Cardiac septum (tissue), 1 donor: ENCODE measurements at places on chromosomes 3 and 15. TPM values are rescaled to one million over a fixed set of nuclear protein-coding genes. Genes with fewer than 3 reads are reported as not detected.

GRCh38 chr3:72328755-72329277, 519.4 kb downstream of the SHQ1 start:
- no peak for DNase-seq

- no peak for DNase-seq
Observed at GRCh38 chr3:62803276-62803675, 71.9 kb downstream of the CADPS start.

DNA sequence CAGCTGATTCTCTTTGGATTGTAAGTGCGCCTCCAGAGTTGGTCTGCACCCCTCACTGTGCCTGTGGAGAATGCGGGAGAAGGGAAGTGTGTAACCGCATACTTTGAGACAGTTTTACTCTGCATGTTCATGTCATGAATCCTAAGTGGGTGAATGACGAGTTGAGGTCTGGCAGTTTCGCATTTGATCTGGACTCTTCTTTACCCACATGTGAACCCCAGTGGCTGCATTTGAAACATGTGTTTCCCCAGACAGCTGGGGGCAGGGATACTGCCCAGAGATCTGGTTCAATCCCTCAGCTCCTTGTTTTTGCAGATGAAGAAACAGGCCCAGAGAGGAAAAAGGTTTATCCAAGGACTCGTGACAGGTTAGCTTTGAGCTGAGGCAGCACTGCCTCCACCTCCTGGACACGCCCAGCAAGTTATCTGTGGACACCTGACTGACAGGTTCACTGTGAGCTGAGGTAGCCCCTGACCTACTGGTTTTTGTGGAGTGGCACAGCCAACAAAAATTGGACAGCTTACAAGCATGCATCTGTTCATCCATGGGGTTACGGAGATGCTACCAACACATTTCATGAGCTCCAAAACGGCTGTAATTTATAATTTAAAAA, 207.3 kb downstream of the XXYLT1 start:
- no peak for DNase-seq

GRCh38 chr3:33795856-33796536, 2.4 kb upstream of the PDCD6IP start:
- DNase-seq, result no peak

ARPIN gene
- total RNA-seq, result 14.4 TPM

GRCh38 chr3:107931326-107931725, 159.5 kb downstream of the CD47 start:
- no peak for DNase-seq

KCNAB1 gene
- total RNA-seq, result 2.5 TPM

- no peak for DNase-seq
Observed at GRCh38 chr3:140883428-140884040, 58.1 kb upstream of the SLC25A36 start.

- DNase-seq, result no peak
Observed at GRCh38 chr3:158095111-158095813, 11.0 kb downstream of the SHOX2 start.
